ENCODE measurements at places on chromosomes 3 and 15.
A peak's percentile ranks its signal among the peaks of the same experiment; 100 is the strongest.

GRCh38 chr15:80234883-80235282 is 17.1 kb downstream of the CTXND1 start:
- peaks cover 5% of the 10 kb centered on the region for H3K4me1 ChIP-seq
- H3K4me3 ChIP-seq = no peak overlapping the region
- peaks cover 77% of the 10 kb centered on the region for H3K27me3 ChIP-seq
- ATAC-seq = peak; percentile 60

DNA sequence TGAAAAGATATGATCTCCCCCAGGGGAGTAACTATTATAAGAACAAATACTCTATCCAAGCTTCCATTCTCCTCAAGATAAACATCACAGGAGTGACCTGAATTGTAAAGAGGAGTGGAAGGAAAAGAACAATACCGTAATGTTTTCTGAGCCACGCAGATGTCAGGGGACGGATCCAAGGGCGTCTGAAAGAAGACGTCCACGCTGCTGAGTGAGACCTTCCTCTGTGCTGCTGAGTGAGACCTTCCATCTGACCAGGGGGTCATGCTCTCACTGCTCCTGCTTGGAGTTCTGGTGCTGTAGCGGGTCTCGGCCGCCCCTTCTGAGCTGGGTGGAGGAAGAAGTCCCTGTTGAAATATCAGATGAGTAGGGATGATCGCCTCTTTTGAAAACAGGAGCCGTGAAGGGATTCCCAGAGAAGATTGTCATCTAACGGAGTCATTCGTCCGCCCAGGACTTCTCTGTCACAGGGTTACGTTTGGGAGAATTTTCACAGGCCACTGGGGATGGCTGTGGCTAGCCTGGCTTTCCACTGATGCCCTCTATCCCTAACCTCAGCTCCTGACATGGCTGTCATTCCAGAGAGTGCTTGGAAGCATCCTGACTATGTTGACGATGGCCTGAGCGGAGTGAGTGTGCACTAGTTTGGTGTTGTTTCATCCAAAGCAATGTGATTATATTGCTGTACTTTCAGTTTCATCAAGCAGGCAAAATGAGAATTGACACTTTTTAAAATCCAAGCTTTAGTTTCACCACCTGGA is 184.9 kb downstream of the APBA2 start:
- no peaks in the 10 kb centered on the region for H3K4me1 ChIP-seq
- ATAC-seq = no peak
- H3K36me3 ChIP-seq = no peaks in the 10 kb centered on the region

DNA sequence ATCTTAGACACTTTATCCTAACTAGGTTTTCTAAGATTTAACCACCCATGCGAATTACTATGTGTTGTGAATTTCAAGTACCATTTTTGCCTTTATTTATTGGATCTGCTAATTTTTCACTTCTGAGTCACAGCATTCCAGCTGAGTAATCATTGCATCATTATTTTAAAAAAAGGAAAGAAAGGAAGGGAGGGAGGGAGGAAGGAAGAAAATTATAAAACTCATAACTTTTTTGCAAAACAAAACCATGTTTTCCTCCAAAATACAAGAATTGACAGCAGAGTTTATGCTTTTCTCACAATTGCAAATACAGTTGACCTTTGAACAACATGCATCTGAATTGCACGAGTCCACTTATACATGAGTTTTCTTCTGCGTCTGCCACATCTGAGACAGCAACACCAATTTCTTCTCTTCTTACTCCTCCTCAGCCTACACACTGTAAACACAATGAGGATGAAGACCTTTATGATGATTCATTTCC is 651.4 kb upstream of the NECTIN3 start:
- no peaks in the 10 kb centered on the region for H3K27me3 ChIP-seq
- H3K27ac ChIP-seq = no peak overlapping the region
- no peak for ATAC-seq
- no peak overlapping the region for H3K4me3 ChIP-seq
- no peaks in the 10 kb centered on the region for H3K4me1 ChIP-seq
- no peaks in the 10 kb centered on the region for H3K36me3 ChIP-seq

GRCh38 chr15:92049290-92049989 is 195.9 kb downstream of the SLCO3A1 start:
- no peak for ATAC-seq
- no peaks in the 10 kb centered on the region for H3K27me3 ChIP-seq
- H3K4me1 ChIP-seq = no peaks in the 10 kb centered on the region
- no peak overlapping the region for H3K4me3 ChIP-seq

DNA sequence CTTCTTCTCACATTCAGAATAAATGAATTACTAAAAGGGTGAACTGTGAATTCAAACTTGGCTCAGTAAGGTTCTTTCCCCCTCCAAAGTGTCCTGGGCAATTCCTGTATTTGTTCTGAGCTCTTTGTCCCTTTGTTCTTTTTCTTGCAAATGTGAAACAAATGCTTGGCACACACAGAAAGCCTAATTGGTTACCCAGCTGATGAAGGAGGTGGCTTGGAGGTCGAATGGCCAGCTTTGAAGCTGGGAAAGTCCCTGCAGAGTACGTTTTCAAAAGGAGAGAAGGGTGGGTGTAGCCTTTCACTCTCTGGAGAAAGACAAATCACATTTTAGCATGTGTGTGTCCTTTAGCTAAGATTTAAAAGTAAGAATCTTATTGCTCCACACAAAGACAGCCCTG is 154.4 kb downstream of the PEX5L start:
- H3K4me3 ChIP-seq = no peak overlapping the region
- H3K4me1 ChIP-seq = no peaks in the 10 kb centered on the region
- peaks cover 10% of the 10 kb centered on the region for H3K27me3 ChIP-seq
- no peak for ATAC-seq
- H3K36me3 ChIP-seq = no peaks in the 10 kb centered on the region
- H3K27ac ChIP-seq = no peak overlapping the region

- no peak overlapping the region for H3K27ac ChIP-seq
- no peaks in the 10 kb centered on the region for H3K4me1 ChIP-seq
- no peak for ATAC-seq
- H3K36me3 ChIP-seq = no peaks in the 10 kb centered on the region
Observed at GRCh38 chr3:105905328-105905727, 36.5 kb upstream of the CBLB start.

- H3K36me3 ChIP-seq = peaks cover 32% of the 10 kb centered on the region
- no peaks in the 10 kb centered on the region for H3K27me3 ChIP-seq
- peak overlapping the region; percentile 5 for H3K4me3 ChIP-seq
- peak; percentile 52 for ATAC-seq
Observed at GRCh38 chr3:15327941-15328340, 4.4 kb downstream of the SH3BP5 start.

GRCh38 chr3:138432576-138433240 is 1.7 kb upstream of the ESYT3 start:
- no peak overlapping the region for H3K27ac ChIP-seq
- no peak overlapping the region for H3K4me3 ChIP-seq
- no peak for ATAC-seq
- H3K36me3 ChIP-seq = no peaks in the 10 kb centered on the region
- peaks cover 75% of the 10 kb centered on the region for H3K27me3 ChIP-seq
- peaks cover 11% of the 10 kb centered on the region for H3K4me1 ChIP-seq

DNA sequence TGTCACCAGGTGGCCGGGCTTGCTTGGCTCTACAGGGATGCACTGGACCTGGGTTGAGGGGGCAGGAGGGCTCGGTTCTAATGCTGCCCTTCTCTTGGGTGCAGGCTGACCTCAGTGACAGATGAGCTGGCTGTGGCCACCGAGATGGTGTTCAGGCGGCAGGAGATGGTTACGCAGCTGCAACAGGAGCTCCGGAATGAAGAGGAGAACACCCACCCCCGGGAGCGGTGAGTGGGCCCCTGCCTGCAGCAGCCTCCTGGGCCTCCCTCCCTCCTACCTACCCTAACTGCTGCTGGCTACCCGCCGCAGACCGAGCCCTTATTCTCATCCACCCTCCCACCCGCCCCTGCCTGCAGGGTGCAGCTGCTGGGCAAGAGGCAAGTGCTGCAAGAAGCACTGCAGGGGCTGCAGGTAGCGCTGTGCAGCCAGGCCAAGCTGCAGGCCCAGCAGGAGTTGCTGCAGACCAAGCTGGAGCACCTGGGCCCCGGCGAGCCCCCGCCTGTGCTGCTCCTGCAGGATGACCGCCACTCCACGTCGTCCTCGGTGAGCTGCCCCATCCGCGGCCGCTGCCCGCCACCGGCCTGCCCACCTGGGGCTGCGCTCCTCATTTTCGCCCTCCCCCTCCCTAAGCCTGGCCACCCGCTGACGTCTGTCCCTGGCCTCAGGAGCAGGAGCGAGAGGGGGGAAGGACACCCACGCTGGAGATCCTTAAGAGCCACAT is 5.6 kb downstream of the FES start:
- peaks cover 22% of the 10 kb centered on the region for H3K4me1 ChIP-seq
- H3K4me3 ChIP-seq = no peak overlapping the region
- H3K36me3 ChIP-seq = no peaks in the 10 kb centered on the region
- H3K27me3 ChIP-seq = no peaks in the 10 kb centered on the region

DNA sequence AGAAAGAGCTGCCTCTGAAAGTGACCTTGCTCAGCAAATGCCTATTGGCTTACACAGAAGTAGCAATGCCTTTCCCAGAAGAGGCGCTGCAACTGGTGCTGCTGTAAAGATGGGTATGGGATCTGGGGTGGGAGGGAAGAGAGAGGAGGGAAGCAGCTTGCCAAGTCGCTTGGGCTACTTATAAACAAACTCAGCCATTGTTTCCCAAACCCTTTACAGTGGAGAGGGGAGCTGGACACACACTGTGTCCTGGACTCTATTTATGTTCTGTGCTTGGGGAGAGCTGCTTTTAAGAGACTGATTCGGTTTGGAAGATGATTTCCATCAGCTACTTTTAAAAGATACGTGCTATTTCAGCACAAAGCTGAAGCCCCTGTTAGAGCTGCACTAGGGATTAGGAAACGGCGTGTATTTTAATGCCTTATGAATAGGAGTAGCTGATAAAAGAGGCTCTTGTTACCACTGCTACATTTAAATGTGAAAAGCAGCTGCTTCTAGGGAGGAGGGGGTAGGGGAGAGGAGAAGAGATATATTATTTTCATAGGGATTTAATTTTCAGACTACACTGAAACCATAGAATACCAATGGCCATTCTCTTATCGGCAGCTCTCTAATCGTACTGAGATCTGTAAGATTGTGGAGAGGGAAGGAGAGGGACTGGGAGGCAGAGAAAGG is 440.6 kb downstream of the MCTP2 start:
- H3K36me3 ChIP-seq = no peaks in the 10 kb centered on the region
- no peak overlapping the region for H3K27ac ChIP-seq
- no peak for ATAC-seq
- H3K4me3 ChIP-seq = no peak overlapping the region
- H3K4me1 ChIP-seq = no peaks in the 10 kb centered on the region

Data from stimulated activated memory B cell treated with anti-CD40 and anti-IgM and Interleukin-4, amounts not matched to agents 10 μg/mL and 1 μg/mL and 100 μg/mL, for 72 hours (primary cell).